ENCODE measurements at places on chromosomes 11 and 22.

- peaks cover 2% of the 10 kb centered on the region for H3K36me3 ChIP-seq
- no peaks in the 10 kb centered on the region for H3K4me1 ChIP-seq
- peaks cover 23% of the 10 kb centered on the region for H3K27me3 ChIP-seq
- DNase-seq: no peak
- no peak overlapping the region for H3K27ac ChIP-seq
Observed at GRCh38 chr11:17410606-17411379, 22.3 kb upstream of the KCNJ11 start.

GRCh38 chr11:61636676-61637075 is 43.5 kb upstream of the DAGLA start:
- H3K27ac ChIP-seq: no peak overlapping the region
- no peak overlapping the region for H3K4me3 ChIP-seq
- no peaks in the 10 kb centered on the region for H3K36me3 ChIP-seq
- H3K27me3 ChIP-seq: peaks cover 8% of the 10 kb centered on the region
- no peaks in the 10 kb centered on the region for H3K4me1 ChIP-seq

GRCh38 chr22:37241351-37242142 is 2.5 kb downstream of the RAC2 start:
- peaks cover 70% of the 10 kb centered on the region for H3K36me3 ChIP-seq
- peaks cover 77% of the 10 kb centered on the region for H3K4me1 ChIP-seq
- DNase-seq: no peak
- peak overlapping the region; percentile 97 for H3K4me3 ChIP-seq

DNA sequence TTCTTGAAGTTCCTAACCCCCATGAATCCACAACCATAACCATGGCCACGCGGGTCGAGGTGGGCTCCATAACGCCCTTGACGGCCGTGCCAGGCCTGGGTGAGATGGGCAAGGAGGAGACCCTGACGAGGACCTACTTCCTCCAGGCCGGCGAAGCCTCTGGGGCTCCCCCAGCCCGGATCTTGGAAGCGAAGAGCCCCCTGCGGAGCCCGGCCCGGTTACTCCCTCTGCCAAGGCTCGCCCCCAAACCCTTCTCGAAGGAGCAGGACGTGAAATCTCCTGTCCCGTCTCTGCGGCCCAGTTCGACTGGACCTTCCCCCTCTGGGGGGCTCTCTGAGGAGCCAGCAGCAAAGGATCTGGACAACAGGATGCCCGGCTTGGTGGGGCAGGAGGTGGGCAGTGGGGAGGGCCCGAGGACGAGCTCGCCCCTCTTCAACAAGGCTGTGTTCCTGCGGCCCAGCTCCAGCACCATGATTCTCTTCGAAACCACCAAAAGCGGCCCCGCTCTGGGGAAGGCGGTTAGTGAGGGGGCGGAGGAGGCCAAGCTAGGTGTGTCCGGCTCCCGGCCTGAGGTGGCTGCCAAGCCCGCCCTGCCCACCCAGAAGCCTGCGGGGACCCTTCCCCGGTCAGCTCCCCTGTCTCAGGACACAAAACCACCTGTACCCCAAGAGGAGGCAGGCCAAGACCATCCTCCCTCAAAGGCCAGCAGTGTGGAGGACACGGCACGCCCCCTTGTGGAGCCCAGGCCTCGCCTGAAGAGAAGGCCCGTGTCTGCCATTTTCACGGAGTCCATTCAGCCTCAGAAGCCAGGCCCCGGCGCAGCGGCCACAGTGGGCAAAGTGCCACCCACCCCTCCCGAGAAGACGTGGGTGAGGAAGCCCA is 75.7 kb downstream of the KIAA1671 start:
- H3K4me1 ChIP-seq: peaks cover 10% of the 10 kb centered on the region
- H3K4me3 ChIP-seq: no peak overlapping the region
- no peaks in the 10 kb centered on the region for H3K36me3 ChIP-seq
- H3K27me3 ChIP-seq: no peaks in the 10 kb centered on the region

DNA sequence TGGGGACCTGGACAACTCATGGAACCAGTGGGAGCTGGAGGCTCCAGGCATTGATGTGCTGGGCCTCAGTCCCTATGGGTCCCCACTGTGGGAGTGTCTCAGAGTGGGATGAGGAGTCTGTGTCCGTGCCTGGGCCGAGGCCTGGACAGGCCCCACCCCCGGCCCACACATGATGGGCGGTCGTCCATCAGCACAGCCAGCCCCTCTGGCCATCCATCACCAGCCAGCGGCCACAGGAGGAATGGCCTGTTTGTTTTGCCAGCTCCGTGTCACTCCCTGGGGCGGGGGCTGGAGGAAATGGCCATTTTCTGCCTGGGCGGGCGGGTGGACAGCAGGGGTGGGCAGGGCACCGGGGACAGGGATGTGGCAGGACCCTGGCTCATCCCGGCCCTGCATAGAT is 13.0 kb upstream of the TBX1 start:
- no peaks in the 10 kb centered on the region for H3K4me1 ChIP-seq
- no peak for DNase-seq
- H3K27ac ChIP-seq: no peak overlapping the region
- peaks cover 31% of the 10 kb centered on the region for H3K27me3 ChIP-seq
- no peaks in the 10 kb centered on the region for H3K36me3 ChIP-seq

- no peaks in the 10 kb centered on the region for H3K27me3 ChIP-seq
- H3K4me3 ChIP-seq: peak overlapping the region; percentile 77
Observed at GRCh38 chr11:128304666-128305485, 282.5 kb downstream of the ETS1 start.

DNA sequence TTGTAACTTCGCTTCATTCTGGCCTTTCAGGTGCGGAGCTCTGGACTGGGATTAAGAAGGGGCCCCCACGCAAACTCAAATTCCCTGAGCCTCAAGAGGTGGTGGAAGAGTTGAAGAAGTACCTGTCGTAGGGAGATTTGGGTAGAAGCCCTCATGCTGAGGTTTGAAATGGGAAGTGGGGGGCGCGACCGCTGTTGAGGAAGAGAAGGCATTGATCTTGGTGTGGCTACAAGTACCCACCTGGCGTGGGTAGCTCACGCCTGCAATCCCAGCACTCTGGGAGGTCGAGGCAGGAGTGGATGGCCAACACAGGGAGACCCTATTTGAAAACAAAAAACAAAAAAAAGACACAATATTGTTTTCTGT is 779 bp downstream of the SELENOH start:
- H3K4me3 ChIP-seq: peak overlapping the region; percentile 95
- no peak for DNase-seq
- peaks cover 76% of the 10 kb centered on the region for H3K36me3 ChIP-seq
- peak overlapping the region; percentile 99 for H3K27ac ChIP-seq

DNA sequence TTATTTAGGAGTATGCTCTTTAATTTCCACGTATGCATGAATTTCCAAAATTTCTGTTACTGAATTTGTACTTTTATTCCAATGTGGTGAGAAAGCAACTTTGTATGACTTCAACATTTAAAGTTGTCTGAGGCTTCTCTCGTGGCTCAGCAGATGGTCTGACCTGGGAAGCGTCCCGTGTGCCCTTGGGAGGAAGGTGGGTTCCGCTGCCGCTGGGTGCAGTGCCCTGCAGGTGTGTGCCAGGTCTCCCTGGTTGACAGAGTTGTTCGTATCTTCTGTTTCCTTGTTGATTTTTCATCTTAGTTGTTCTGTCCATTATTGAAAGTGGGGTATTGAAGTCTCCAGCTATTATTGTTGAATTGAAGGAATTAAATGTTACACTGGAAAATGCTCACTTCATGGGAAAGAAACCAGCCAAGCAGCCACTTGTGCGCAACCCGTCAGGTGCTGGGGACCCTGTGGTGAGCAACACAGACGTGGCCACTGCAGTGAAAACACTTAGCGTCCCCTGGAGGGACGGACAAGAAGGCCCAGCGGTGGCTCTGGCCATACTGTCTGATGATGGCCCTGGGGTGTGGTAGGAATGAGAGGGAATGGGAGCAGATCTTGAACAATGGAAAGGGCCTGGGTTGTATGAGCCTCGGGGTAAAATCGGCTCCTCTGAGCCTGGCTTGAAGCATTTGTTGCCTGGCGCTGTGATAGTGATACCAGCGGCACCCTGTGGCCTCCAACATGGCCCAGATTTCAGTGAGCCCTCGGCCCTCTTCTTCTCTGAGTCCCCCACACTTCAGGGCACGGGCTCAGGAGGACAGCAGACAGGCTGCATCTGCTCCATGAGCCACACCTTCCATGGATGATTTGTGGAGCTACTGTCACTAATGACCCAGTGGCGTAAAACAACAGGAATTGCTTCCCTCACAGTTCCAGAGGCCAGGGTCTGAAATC is 31.5 kb upstream of the KRTAP5-7 start:
- H3K4me1 ChIP-seq: no peaks in the 10 kb centered on the region
- H3K27me3 ChIP-seq: no peaks in the 10 kb centered on the region
- H3K4me3 ChIP-seq: no peak overlapping the region
- peaks cover 61% of the 10 kb centered on the region for H3K36me3 ChIP-seq
- no peak overlapping the region for H3K27ac ChIP-seq

- DNase-seq: no peak
- H3K27ac ChIP-seq: peak overlapping the region; percentile 99
- no peaks in the 10 kb centered on the region for H3K27me3 ChIP-seq
- peak overlapping the region; percentile 88 for H3K4me3 ChIP-seq
Observed at GRCh38 chr22:19477321-19478044, 1.5 kb downstream of the UFD1 start.

DNA sequence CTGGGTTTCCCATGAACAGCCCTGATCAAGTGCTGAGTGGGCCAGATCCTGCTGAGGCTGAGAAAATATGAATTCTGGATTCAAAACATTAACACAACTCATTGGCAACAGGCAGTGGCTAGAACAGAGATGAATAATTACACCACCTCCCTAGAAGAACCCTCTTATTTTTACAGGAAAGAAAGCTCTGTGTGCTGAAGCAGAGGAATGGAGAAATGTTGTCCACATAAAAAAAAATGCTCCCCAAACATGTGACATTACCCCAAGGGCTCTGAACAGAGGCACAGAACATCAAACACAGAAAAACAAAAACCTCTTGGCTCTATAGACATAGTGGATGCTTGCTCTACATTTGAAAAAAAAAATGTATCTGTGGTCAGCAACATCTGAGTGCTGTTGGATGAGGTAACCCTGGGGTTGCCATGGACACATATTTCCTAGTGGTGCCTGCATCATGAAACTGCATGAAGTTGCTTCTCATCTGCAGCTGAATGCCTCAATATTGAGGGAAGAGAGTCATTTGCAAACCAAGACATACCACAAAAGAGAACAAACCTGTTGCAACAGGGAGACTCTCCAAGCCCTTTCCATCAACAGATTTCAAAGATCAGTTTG is 98.8 kb downstream of the SNX19 start:
- no peak overlapping the region for H3K27ac ChIP-seq
- H3K4me3 ChIP-seq: no peak overlapping the region
- no peaks in the 10 kb centered on the region for H3K36me3 ChIP-seq
- no peaks in the 10 kb centered on the region for H3K4me1 ChIP-seq
- DNase-seq: no peak
